Right atrium auricular region (tissue), 2 donors: ENCODE measurements at places on chromosomes 11 and 22.

DNA sequence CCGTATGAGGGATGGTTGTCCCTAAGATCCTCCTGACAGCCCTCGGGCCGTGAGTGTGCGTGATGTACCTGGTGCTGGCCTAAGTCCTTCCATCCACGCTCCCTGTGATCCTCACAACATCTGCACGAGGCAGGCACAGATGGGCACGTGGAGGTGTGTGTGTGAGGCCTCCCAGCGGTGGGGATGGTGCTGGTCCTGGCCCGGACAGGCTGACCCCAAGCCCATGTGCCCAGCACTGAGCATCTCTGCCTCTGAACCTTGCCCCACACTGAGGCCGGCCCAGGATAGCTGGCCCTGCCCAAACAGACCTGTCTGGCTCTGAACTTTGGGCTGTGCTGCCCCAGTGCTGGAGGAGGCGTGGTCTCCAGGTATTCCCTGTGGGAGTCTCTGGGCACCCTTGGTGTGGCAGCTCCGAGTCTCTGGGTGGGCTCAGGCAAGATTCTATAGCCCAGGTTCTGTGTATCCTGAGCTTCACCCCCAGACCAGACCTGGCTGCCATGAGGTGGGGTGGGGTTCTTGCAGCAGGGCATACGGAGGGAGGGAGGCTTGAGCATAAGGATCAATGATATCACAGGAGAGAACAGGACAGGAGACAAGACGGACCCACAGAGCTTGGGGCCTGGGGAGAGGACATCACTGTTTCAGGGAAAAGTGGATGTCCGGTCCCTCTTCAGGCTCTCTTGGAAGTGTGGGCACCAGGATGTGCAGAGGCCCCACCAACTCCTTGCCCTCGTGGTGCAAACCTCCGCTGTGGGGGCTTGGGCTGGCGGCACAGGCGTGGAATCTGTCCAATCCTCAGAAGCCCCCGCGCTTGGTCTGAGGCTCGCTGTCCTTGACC is 881.8 kb downstream of the BRD1 start:
- peak; percentile 44 for DNase-seq

- DNase-seq: no peak
These were observed 37.3 kb downstream of the KIAA0930 start for GRCh38 chr22:45203150-45203951.

DNA sequence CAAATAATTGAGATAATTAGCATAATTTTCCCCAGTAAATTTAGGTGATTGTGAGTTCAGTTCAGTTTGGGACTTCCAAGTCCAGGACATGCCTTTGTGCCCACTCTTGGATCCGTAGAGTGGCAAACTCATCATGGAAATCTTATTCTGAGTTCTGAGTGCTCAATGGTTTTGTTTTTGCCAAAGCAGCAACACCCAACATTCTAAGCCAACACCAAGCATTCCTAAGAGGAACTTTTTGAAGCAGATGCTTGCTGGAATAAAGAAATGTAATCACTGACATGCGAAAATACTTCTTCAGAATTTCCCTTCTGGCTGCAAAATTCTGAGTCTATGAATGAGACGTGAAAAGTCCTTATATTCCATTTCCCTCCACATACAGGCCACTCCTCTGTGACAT is 10.4 kb downstream of the MMP27 start:
- DNase-seq: no peak

GRCh38 chr11:71329786-71330185 is 77.4 kb upstream of the SHANK2 start:
- no peak for DNase-seq

DNA sequence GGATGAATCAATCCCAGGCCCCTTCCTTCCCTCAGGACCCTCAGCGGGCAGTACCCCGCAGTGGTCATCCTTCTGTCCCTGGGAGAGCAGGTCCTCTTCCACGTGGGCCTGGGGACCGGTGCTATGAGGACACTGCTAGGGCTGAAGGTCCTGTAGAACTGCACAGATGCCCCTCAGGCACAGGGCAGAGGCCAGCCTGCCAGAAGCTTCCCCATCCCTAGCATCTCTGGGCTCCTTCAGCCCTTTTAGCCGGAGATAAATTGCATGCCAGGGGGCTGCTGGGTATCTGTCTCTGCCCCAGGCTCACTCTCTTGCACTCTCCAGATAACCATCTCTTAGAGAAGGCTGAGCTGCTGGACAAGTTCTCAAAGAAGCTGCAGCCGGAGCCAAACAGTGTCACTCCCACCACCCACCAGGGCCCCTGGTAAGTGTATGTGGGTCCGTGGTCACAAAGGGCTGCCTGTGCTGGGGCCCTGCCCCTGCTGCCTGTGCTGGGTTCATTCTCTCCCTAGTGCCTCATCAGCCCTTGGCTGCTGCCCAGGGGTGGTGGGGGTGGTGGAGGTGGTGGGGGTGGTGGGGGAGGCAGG is 2.3 kb downstream of the ATG16L2 start:
- no peak for DNase-seq
